Endothelial cell of coronary artery (primary cell): ENCODE measurements at places on chromosomes 16 and 17. TPM values are rescaled to one million over a fixed set of nuclear protein-coding genes. Genes with fewer than 3 reads are reported as not detected.

Gene HEATR9
- not detected in 2 replicates for total RNA-seq

Gene C1QTNF1
- total RNA-seq: 2.6 and 11.9 TPM in 2 replicates

Gene DUSP3
- 47.4 and 60.8 TPM in 2 replicates for total RNA-seq

Gene NOTUM
- under 0.01 TPM in 1 of 2 replicates, not detected in the other for total RNA-seq

Gene SUZ12
- total RNA-seq: 19.3 and 22.2 TPM in 2 replicates

Gene ATP2A1
- 0.09 and 0.56 TPM in 2 replicates for total RNA-seq

Gene CCL23
- total RNA-seq: 0.19 and 1.4 TPM in 2 replicates

Gene NPW
- total RNA-seq: 0.18 and 0.38 TPM in 2 replicates

Gene KRTAP9-2
- not detected in 2 replicates for total RNA-seq

Gene NUDT16L1
- 26.0 and 31.7 TPM in 2 replicates for total RNA-seq

Gene CCL17
- total RNA-seq: not detected in 2 replicates

Gene KRT33B
- not detected in 2 replicates for total RNA-seq

Gene DRC3
- total RNA-seq: 1.3 and 1.5 TPM in 2 replicates

Gene TEKT1
- total RNA-seq: not detected in 2 replicates

Gene NXN
- total RNA-seq: 20.0 and 28.9 TPM in 2 replicates

Gene SLC5A2
- under 0.01 TPM in 1 of 2 replicates, not detected in the other for total RNA-seq

Gene PMP22
- total RNA-seq: 23.0 and 24.8 TPM in 2 replicates

Gene GPS2
- 26.1 and 27.3 TPM in 2 replicates for total RNA-seq

Gene RNF157
- under 0.01 and 0.09 TPM in 2 replicates for total RNA-seq

Gene TNFRSF17
- not detected in 2 replicates for total RNA-seq

Gene CDIP1
- total RNA-seq: 11.2 and 11.8 TPM in 2 replicates

Gene SPNS2
- total RNA-seq: 4.6 and 10.3 TPM in 2 replicates

Gene RASL10B
- total RNA-seq: 0.19 and 0.27 TPM in 2 replicates

Gene ZACN
- not detected in 2 replicates for total RNA-seq

Gene CDRT15L2
- total RNA-seq: not detected in 2 replicates

Gene FBXW10
- under 0.01 TPM in 1 of 2 replicates, not detected in the other for total RNA-seq

Gene MC1R
- 2.1 and 2.9 TPM in 2 replicates for total RNA-seq

Gene VTN
- 0.27 and 0.38 TPM in 2 replicates for total RNA-seq

Gene CACNG3
- total RNA-seq: not detected in 2 replicates

Gene TOM1L1
- 3.1 and 19.7 TPM in 2 replicates for total RNA-seq
